ENCODE measurements at places on chromosomes 3 and 15.

GRCh38 chr3:181712553-181713279 lies 991 bp downstream of the SOX2 start:
- DNase-seq, result no peak

GRCh38 chr3:29757054-29757777 lies 476.3 kb downstream of the RBMS3 start:
- no peak for DNase-seq

DNA sequence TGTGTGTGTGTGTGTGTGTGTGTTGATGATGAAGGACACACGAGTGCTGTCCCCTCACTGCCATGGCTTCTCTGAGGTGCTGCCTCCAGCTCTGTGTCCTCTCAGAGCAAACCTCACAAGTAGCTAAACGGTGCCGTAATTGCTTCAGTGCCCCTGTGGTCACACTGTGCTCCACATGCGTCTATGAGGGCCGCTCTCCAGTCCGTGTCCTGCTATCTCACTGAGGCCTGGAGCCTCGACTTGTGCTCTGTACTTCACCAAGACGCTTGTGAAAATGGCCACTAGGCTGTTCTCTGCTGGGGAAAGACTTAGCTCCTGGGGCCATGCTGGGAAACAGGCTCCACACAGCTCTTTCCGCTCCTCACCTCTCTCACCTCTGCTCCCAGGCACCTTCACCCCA lies 65.4 kb upstream of the CGNL1 start:
- DNase-seq, result no peak

DNA sequence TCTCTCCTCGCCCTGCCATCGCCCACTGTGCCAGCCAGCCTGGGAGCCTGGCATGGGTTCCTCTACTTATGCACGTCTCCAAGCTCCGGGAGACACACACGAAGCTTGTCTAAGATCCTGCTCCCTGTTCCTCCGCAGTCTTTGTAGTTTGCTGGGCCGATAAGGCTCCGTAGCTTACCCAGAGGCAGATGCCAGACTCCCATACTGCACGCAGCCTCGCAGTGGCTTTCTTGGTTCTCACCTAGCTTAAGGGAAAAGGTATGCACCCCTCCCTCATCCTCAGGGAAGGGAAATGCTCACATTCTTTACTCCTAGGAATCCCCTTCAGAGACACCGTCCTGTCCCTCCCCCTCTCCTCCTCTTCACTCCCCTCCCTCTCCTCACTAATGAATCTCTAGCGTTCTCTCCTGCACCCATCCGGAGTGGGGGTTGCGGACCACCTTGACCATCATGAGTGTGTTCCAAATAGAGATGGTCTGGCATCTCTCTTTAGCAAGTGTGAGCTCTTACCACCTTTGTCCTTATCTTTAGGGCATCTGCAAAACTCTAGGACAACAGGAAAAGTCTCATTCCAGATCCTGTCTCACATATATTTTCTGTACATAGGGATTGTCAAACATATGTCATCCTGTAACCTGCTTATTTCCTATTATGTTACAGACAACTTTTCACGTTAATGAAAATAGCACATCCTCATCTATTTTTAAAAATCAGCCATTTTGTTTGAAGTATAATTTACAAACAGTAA lies 56.5 kb downstream of the TMEM266 start:
- DNase-seq, result no peak

GRCh38 chr3:50568947-50569749 lies at the start of gene HEMK1:
Gene HEMK1 (plus strand): TSS chr3:50569522. CDS start chr3:50571105, 1,583 bp downstream.
- peak; percentile 93 for DNase-seq

GRCh38 chr3:77707281-77707680 lies 667.4 kb downstream of the ROBO2 start:
- DNase-seq, result no peak

DNA sequence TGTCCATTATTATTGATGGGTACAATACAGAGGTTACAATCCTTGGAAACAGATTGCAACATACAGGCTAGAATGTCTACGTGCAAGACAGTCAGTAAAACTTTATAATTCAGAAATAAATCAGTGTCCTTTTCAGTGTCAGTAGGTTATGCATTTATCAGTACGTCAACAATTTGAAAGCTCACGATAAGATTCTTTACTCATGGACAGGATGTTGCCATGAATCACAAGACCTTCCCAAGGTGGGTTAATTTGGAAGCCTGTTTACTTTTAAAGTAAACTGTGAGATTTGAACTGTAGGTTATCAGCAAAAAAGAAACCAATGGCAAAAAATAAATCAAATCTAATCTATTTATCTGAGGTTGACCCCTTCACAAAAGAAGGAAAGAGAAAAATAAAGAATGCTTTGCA lies 243.9 kb upstream of the AGTR1 start:
- DNase-seq, result no peak

DNA sequence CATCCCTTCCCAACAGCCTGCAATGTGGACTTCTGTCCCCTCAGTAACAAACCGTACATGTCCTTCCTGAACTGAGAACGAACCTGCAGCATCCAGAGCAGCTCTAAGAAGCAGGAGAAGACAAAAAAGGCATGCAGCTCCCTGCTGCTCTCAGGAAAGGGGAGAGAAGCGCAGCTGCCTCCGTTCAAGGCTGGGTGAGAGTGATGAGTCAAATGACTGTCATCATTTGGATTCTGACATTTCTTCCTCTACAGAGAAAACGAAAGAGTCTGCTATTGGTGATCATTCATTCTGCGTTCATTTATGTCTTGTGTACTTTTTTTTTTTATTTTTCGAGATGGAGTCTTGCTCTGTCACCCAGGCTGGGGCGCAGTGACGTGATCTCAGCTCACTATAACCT lies 677.8 kb downstream of the FHIT start:
- no peak for DNase-seq

DNA sequence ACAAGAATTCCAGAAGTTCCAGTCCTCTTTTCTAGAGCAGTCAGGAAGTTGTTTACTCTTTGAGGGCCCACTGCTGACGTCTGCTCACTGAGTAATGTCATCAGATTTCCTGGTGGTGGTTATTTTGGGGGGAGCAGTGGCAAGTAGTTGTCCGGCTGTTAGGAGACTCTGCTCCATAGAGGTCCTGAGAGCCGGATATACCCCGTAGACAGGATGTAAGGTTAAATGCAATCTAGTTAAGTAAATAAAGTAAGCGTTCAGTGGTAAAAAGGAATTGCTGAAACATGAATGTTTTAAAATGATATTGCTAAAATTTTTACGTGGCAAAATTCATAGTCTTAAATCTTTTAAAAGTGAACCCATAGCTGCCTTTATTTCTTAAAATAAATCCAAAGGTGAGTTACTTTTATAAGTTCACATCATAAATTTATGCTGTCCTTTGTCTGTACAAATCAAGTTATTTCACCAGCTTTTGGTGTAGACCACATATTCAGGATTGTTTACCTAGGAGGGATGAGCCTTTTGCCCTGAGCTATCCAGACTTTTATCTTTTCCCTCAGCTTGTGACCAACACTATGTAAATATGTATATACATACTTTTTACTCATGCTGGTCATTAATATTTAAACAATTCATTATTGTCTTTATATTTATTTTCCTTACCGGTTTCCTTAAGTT lies 65.8 kb downstream of the PDE8A start:
- DNase-seq, result peak; percentile 30

DNA sequence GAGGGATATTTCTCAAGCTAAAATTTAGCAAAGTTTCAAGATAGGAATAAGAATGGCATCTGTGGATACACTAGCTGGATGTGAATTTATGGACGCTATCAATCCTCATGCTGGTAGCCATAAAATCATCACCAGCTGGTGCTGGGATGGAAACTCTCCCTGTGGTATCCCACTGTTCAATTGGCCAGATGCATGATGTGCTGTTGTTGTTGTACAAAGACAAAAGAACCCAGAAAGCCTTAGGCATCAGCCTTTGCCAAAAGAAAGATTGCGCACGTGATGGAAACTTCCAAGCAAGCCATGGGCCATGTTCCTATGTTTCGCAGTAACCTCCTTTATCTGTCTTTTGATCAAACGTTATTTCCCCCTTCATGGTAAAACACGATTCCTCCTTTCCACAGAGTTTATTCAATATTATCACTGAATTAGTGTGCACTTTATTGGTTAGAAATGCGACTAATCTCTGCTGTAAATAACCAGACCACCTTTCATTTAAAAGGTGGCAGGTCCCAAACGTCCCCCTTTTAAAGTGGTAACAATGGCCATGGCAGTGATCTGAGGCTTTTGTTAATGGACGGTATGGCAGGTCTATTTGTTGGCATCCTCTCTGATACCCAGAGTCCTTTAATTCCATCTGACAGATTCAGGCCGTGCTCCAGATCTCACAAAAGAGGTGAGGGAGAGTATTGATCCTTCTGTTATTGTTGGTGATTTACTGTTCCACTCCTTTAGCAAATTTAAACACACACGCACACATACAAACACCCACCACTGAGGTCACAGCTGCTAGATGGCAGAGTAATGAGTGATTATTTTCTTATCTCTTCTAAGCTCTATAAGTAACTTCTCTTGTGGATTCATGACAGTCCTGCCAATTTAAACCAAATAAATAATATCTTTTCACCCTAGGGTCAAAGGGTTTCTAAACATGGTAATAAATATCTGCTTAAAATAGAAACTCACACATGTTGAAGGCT lies 291.2 kb upstream of the KCNMB2 start:
- DNase-seq, result no peak

GRCh38 chr3:150059729-150060128 lies 89.0 kb upstream of the PFN2 start:
- DNase-seq, result no peak

DNA sequence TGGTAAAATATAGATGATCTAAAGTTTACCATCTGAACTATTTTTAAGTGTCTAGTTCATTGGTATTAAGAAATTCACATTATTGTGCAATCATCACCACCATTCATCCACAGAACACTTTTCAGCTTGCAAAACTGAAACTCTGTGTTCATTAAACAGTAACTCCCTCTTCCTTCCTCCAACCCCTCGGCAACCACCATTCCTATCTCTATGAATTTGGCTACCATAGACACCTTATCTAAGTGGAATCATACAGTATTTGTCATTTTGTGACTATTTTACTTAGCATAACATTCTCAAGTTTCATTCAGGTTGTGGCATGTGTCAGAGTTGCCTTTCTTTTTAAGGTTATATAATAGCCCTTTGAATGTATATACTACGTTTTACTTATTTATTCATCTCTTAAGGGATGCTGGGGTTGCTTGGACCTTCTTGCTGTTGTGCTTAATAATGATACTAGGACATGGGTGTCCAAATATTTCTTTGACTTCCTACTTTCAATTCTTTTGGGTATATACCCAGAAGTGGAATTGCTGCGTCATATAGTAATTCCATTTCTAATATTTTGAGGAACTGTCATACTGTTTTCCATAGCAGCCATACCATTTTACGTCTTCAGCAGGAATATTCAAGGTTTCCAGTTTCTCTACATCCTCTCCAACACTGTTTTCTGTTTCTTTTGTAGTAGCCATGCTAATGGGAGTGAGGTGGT lies 20.9 kb downstream of the KAT2B start:
- peak; percentile 21 for DNase-seq
